T-helper 2 cell (primary cell): ENCODE measurements at places on chromosomes 13 and 19.

GRCh38 chr19:2848616-2849015 lies 7.3 kb downstream of the ZNF555 start:
- DNase-seq, result no peak

DNA sequence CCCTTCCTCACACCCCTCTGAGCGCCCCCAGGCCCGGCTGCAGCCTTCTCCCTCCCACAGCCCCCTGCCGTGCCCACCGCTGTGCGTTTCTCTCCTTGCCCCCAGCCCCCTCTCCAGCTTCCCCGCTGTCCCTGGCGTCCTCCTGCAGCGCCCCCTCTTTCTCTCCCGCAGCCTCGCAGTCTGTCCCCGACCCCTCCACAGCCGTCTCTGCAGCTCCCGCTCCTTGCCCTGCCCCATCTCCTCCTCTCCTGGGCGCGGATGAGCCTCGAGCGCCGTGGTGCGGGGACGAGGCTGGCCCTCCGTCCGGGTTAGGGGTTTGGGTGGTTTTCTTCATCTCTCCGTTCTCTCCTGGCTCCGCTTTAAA lies 1.1 kb downstream of the KMT5C start:
- peak; percentile 36 for DNase-seq

- no peak for DNase-seq
Measured at GRCh38 chr19:16627928-16628182, 149 bp downstream of the MED26 start.

DNA sequence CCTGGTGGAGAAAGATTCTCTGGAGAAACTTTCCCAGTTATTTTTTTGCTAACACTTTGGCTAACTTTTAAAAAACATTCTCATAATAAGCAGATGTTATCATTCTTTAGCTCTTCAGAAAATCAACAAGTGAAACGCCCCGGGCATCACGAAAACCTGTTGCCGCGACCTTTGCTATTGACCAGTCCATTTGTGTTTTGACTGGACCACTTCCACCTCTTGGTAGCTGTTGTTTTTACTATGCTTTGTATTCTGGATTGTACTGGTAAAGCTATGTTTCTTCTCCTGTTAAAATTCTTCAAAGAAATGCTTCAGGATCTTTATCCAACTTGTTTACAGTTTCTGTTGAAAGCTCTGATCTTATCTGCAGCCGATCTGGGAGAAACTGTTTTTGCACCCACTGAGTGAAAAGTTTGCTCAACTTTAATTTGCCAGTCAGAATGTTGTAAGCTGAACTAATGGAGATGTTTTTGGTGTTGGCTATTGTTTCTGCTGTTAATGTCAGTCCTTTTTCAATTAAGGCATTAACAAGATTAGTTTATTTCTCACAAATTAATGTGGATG lies 23.3 kb downstream of the UFM1 start:
- DNase-seq, result no peak

- DNase-seq, result no peak
Measured at GRCh38 chr13:73278186-73278585, 219.4 kb downstream of the KLF5 start.
